ENCODE measurements at places on chromosomes 7 and 10. TPM values are rescaled to one million over a fixed set of nuclear protein-coding genes. Genes with fewer than 3 reads are reported as not detected.

FRMD4A gene
- total RNA-seq: 0.09 TPM

AKR1D1 gene
- total RNA-seq: 37.0 TPM

CARD11 gene
- not detected for total RNA-seq

TWIST1 gene
- total RNA-seq: not detected

CNPY4 gene
- 5.4 TPM for total RNA-seq

HOXA2 gene
- not detected for total RNA-seq

CFTR gene
- not detected for total RNA-seq

GRCh38 chr7:50310361-50310760, 5.8 kb downstream of the IKZF1 start:
- peaks cover 5% of the 10 kb centered on the region for H3K27me3 ChIP-seq
- no peaks in the 10 kb centered on the region for H3K4me1 ChIP-seq
- no peak overlapping the region for H3K4me3 ChIP-seq
- DNase-seq: no peak

- no peak overlapping the region for H3K4me3 ChIP-seq
- no peak for DNase-seq
- no peaks in the 10 kb centered on the region for H3K36me3 ChIP-seq
Observed at GRCh38 chr7:117158941-117159697, 163.7 kb downstream of the WNT2 start.

DNA sequence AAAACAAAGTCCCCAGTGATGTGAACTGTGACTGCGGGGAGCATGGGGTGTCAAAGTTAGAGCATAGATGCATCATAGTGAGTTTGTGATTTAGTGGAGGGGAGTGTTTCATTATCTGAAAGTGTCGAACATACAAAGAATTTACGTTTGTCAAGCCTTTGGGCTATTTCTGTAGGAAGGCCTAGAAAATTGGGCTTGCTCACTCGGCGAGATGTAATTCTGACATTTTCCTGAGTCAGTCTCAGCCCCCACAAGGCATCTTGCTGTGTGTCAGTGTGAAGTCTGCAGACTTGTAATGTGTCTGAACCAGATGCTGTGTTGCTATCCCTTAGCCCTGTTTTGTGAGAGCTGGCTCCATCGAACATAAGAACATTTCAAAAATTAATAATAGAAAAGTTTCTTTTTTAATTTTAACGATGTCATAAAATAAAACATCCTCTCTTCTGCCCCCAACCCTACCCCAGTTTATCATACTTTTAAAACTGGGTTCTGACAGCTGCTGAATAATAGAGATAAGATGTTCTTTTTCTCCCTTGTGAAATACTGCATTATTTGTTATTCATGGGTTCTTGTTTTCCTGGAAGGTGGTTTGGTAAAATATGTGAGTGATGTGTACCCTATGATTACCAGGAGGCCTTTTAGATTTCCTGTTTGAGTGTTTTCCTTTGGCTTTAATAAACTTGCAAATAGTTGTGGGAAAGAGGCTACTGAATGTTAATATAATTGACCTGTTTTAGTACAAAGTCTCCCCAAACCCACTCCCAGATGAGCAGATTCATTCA, 207.4 kb downstream of the GPR158 start:
- DNase-seq: no peak
- no peaks in the 10 kb centered on the region for H3K4me1 ChIP-seq
- H3K36me3 ChIP-seq: no peaks in the 10 kb centered on the region
- H3K27me3 ChIP-seq: no peaks in the 10 kb centered on the region

- DNase-seq: no peak
- no peak overlapping the region for H3K27ac ChIP-seq
Observed at GRCh38 chr10:110820321-110820814, 51.4 kb upstream of the PDCD4 start.

DNA sequence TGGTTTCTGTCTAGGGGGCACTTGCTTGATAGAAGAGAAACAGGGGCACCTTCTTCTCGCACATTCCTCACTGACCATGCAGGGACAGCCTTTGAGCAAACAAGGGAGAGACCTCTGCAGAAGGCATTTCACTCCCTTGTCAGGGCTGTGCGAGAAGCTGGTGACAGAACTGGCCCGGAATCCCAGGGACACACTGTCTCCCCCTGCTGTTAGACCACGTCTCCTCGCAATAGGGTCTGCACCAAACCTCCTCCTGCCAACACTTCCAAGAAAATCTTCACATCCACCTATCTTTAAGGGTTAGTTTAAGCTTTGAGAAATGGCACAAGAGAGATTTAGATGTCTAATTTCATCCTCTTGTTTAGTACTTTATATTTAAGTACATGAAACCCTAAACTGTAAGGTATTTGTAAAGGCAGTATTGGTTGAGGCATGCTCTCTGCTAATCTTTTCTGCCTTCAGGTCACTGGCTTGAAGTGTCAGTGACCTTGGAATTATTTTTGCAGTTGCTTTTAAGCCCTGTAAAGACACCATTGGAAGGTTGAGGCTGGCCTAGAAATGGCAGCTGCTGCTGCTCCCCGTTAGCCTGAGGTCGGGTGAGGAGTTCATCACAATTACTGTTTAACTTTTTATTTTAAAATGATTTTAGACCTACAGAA, 37.0 kb downstream of the RBM20 start:
- H3K36me3 ChIP-seq: no peaks in the 10 kb centered on the region
- no peak overlapping the region for H3K27ac ChIP-seq
- peak; percentile 32 for DNase-seq
- 0 out of 2 replicates have a peak, but pooled peaks cover 5% of the 10 kb centered on the region for H3K4me1 ChIP-seq
- H3K27me3 ChIP-seq: peaks cover 12% of the 10 kb centered on the region
- H3K4me3 ChIP-seq: no peak overlapping the region

- no peak for DNase-seq
- peaks cover 6% of the 10 kb centered on the region for H3K27me3 ChIP-seq
- no peak overlapping the region for H3K27ac ChIP-seq
- no peaks in the 10 kb centered on the region for H3K4me1 ChIP-seq
Observed at GRCh38 chr10:47092831-47093230, 181.6 kb downstream of the PTPN20 start.

DNA sequence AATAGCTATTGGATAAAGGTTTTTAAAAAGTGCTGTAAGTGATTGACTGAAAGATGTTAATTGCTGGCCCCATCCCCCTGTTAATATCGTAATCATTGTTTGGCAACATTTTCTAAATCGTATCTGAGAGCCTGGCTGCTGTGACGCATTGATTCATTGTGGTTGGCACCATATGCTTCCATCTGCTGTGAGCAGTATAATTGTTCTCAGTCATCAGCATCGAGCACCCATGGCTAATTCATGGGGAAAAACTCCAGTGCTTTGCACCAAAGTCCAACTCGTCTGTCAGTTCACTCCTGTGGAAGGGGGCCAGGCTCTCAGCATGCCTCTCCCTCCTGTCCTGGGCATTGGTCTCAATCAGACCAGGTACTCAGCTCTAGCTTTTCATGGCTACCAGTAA, 205.2 kb downstream of the STK31 start:
- no peaks in the 10 kb centered on the region for H3K4me1 ChIP-seq
- H3K27me3 ChIP-seq: no peaks in the 10 kb centered on the region
- H3K4me3 ChIP-seq: no peak overlapping the region

DNA sequence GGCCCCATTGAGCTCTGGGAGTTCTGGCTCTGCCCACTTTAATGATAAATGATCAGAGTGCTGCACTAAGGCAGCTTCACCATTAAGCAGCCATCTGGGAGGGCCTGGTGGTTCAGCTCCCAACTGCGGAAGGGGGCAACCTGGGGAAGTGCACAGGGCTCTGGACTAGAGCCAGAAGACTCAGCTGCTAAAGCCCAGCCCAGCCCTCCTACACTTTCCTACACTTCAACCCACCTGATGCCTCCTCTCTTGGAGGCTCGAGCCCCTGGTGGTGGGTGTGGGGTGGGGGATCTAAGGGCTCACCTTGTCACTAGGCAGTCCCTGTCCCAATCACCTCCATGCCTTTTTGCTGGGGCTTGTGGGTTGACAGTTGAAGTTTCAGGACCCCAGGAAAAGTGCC, 60.6 kb upstream of the ANTXRL start:
- no peak overlapping the region for H3K27ac ChIP-seq
- no peak for DNase-seq
- peaks cover 22% of the 10 kb centered on the region for H3K4me1 ChIP-seq
- H3K4me3 ChIP-seq: no peak overlapping the region

DNA sequence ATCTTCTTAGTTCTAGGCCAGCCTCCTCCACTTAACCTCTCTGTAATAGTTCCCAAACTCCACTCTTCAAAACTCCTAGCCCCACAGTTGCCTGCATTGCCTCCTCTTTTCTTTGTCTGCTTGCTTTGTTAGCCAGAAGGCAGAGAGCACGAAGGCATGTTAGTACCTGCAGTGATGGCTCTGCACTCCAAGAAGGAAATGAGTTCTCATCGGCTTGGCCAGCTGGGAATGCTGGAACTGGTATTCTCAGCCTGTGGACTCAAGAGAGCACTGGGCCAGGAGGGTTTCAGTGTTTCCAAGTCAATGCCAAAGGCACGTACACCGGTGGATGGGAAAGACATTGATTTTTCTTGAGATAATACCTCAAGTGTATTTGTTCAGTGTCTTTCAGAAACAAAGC, 66.3 kb upstream of the HABP2 start:
- no peaks in the 10 kb centered on the region for H3K4me1 ChIP-seq
- no peaks in the 10 kb centered on the region for H3K27me3 ChIP-seq
- no peak for DNase-seq
- H3K27ac ChIP-seq: no peak overlapping the region
- H3K36me3 ChIP-seq: no peaks in the 10 kb centered on the region

DNA sequence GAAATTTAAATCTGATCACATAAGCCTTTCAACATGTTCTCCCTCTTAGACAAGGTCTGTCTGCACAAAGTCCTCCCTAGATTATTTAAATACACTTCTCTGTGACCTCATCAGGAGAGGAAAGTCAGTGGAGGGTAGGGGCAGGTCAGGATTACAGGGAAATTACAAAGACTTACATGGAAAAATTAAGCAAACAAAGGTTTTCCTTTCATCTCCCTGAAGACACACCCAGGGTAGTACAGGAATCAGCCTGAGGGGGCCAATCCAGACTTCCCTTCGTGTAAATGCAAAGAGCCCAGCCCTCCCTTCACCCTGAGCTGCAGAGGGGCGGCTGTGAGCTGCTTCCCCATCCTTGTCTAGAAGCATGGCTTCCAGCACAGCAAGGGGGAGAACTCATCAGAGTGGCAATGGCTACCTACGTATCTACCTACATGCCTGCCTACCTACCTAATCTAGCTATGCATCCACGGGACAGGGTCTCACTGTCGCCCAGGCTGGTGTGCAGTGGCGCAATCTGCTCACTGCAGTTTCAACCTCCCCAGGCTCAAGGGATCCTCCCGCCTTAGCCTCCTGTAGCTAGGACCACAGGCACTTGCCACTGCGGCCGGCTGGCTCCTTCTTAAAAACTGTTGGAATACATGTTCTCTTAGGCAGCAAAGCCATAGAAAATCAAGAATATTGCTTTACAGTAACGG, 33.2 kb downstream of the PITRM1 start:
- no peak overlapping the region for H3K4me3 ChIP-seq
- no peak overlapping the region for H3K27ac ChIP-seq
- peaks cover 55% of the 10 kb centered on the region for H3K36me3 ChIP-seq
- H3K4me1 ChIP-seq: no peaks in the 10 kb centered on the region

DNA sequence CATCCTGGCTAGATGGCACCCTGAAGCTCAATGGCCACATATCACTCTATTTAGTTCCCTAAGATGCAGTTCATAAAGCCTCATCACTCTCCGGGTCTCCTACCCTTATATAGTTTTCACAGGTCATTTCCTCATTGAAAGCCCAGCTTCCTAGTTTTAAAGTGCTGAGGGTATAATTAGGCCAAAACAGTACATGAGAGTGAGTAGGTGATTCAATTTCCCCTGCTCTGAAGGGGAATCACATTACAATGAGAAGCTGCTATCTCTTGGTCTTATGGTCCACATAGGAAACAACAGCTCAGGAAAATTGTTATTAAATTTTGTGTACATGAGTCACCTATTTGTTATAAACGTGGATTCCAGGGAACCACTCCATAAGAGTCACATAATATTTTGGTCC, 162.0 kb downstream of the SEMA3E start:
- no peaks in the 10 kb centered on the region for H3K4me1 ChIP-seq

GRCh38 chr10:70164163-70164562, 6.2 kb downstream of the SAR1A start:
- H3K4me3 ChIP-seq: no peak overlapping the region
- peaks cover 85% of the 10 kb centered on the region for H3K4me1 ChIP-seq
- H3K27me3 ChIP-seq: no peaks in the 10 kb centered on the region
- no peak overlapping the region for H3K27ac ChIP-seq

DNA sequence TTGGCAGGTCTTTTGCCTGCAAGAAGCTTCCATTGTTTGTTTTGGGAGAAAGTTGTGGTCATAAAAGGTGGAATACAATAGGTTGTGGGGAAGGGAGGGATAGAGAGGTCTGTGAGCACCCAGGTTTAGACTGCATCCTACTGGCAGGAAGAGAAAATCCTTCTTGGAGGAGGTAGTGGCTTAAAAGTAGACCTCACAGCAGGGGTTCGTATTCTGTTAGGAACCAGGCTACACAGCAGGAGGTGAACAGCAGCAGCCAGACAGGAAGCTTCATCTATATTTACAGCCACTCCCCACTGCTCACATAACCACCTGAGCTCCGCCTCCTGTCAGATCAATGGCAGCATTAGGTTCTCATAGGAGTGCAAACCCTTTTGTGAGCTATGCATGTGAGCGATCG, 245.3 kb downstream of the NSUN6 start:
- no peak for DNase-seq
- H3K27me3 ChIP-seq: 0 out of 3 replicates have a peak, but pooled peaks cover 4% of the 10 kb centered on the region
- no peaks in the 10 kb centered on the region for H3K36me3 ChIP-seq

- H3K27ac ChIP-seq: no peak overlapping the region
- DNase-seq: no peak
- no peaks in the 10 kb centered on the region for H3K4me1 ChIP-seq
Observed at GRCh38 chr7:127683776-127684681, 32.0 kb downstream of the SND1 start.

- no peaks in the 10 kb centered on the region for H3K27me3 ChIP-seq
- H3K4me1 ChIP-seq: peaks cover 10% of the 10 kb centered on the region
Observed at GRCh38 chr7:7766671-7767070, 48.3 kb upstream of the RPA3 start.

- H3K27me3 ChIP-seq: peaks cover 87% of the 10 kb centered on the region
- H3K36me3 ChIP-seq: no peaks in the 10 kb centered on the region
- no peak overlapping the region for H3K27ac ChIP-seq
- H3K4me1 ChIP-seq: peaks cover 13% of the 10 kb centered on the region
- no peak overlapping the region for H3K4me3 ChIP-seq
Observed at GRCh38 chr7:155377838-155378579, 79.9 kb upstream of the EN2 start.

- H3K27me3 ChIP-seq: peaks cover 48% of the 10 kb centered on the region
- H3K36me3 ChIP-seq: no peaks in the 10 kb centered on the region
- no peak for DNase-seq
- no peaks in the 10 kb centered on the region for H3K4me1 ChIP-seq
- no peak overlapping the region for H3K4me3 ChIP-seq
- H3K27ac ChIP-seq: no peak overlapping the region
Observed at GRCh38 chr10:124142006-124142739, 48.8 kb upstream of the CHST15 start.

DNA sequence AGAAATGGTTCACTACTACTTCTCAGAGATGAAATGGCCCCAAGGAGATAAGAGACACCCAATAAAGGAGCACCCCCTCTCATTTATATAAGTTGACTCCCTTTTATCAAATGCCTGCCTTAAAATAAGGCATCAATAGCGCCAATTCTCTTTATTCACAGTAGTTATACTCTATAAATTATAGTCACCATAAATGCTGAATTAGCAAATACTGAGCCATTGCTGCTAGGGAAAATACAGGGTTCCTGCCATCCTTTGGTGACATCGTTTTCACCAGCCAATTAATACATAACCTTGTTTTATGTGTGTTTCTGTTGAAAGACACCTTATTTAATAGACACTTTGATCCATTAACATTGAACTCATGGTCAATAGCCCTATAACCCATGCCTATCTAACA, 28.6 kb downstream of the DCLRE1C start:
- no peaks in the 10 kb centered on the region for H3K4me1 ChIP-seq
- H3K4me3 ChIP-seq: no peak overlapping the region
- no peaks in the 10 kb centered on the region for H3K27me3 ChIP-seq
- H3K27ac ChIP-seq: no peak overlapping the region
- DNase-seq: no peak

All from HepG2 (cell line).